Hematopoietic multipotent progenitor cell treated with erythropoietin and hydrocortisone succinate and interleukin-3 and kit ligand, for 17 days (in vitro differentiated cells): ENCODE measurements at places on chromosomes 7 and 10.

DNA sequence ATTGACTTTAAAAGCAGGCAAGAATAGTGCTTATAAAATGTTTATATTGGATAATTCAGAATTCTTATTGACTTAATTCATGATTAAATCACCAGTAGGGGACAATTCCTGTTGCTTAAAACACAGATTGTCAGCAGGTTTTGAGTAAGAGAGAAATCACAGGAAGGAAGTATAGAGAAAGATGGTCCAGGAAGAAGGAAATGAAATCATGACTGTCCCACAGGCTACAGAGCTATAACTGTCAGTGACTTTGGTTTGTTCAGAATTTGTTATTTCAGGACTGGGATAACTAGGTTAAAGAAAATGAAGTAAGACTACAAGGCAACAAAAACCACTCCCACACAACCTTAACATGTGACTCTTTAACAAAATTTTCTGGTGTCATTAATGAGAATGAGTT lies 6.8 kb downstream of the GNGT1 start:
- no peak for DNase-seq

DNA sequence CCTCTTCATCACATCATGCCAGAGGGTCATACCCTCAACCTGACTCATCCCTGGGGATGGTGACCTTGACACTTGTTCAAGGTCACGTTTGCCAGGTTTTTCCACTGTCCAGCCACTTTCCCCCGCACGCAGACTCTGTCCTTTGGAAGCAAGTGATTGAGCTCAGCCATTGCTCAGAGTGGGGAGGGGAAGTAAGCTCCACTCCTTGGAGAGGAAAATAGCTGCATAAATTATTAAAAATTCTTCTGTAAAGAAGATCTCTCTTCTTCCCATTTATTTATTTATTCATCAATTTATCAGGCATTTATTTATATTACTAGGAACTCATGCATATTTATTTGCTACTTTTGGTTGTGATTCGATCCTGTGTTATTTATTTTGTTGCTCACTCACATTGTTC lies 88.0 kb downstream of the GLRX3 start:
- no peak for DNase-seq

GRCh38 chr7:153217032-153217431 lies 457.5 kb downstream of the ACTR3B start:
- no peak for DNase-seq

GRCh38 chr10:27724287-27724686 lies 21.3 kb downstream of the MKX start:
- no peak for DNase-seq
